ENCODE measurements at places on chromosomes 5 and 9.

DNA sequence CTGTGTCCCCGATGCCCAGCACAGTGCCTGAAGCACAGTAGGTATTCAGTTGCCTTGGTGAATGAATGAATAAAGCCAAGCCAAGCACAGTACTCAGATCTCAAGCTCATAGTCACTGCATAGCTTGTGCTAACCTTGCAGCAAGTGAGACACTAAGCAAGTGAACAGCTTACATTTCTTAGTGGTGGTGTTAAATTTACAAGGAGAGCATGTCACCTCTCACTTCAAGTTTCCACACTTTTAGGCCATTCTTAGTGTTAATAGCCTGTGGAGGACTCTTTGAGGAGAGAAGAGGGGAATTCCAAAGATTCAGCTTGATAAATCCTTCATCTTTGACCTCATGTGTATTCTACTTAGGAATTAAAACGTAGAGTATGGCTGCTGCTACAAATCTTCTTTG, 104.7 kb downstream of the C9orf152 start:
- DNase-seq: no peak

GRCh38 chr9:95876138-95876444, 600 bp downstream of the ERCC6L2 start:
- no peak for DNase-seq

- DNase-seq: no peak
Observed at GRCh38 chr9:112703304-112703703, 14.6 kb downstream of the INIP start.

- DNase-seq: no peak
Observed at GRCh38 chr9:72454871-72455491, 66.4 kb upstream of the TMC1 start.

DNA sequence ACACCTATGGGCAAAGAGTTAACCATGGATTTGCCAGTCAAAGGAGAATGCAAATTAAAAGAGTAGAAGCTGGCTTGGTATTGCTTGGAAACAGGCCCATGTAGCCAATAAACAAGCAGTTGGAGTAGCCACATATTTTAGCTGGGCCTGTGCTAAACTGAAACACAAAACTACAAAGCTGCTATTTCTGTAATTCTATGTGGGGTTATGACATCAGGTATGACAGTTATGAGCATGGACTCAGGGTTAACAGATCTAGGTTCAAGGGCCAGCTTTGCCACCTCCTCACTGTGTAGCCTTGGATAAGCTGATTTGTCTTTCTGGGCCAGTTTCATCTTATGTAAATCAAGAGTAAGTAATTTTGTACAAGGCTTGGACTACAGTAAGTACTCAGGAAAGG, 142.7 kb downstream of the PIP5K1B start:
- no peak for DNase-seq
